Activated T-cell treated with anti-CD3 and anti-CD28 coated beads for 24 hours (primary cell): ENCODE measurements at places on chromosomes 7 and 10.

GRCh38 chr7:22469371-22470143 is 30.4 kb downstream of the STEAP1B start:
- DNase-seq: no peak

GRCh38 chr7:111004310-111004901 is 86.5 kb upstream of the LRRN3 start:
- no peak for DNase-seq

DNA sequence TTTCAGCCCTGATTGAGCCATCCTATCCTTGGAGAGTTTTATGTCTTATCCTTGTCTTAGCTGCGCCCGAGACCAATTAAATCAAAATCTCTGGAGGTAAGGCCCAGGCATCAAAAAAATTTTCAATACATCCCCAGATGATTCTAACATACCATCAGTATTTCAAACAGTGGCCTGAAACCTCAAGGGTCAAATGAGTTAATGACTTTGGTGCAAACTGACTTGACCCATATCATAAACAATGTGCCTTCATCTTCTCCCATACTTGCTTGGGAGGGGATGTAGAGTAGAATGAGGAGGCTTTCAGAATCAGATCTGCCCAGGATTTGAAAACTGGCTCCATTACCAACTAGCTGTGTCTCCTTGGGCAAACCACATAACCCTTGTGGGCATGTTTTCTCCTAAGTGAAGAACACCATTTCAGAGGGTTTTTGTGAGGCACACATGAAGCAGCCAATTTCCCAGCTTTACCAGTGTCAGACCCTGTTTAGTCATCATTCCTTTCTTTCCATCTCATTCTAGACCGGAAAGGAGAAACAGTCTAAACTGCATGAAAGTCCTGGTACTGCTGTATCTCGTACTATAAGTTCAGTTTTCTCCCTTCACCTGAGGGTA is 35.7 kb upstream of the ATXN7L1 start:
- no peak for DNase-seq

DNA sequence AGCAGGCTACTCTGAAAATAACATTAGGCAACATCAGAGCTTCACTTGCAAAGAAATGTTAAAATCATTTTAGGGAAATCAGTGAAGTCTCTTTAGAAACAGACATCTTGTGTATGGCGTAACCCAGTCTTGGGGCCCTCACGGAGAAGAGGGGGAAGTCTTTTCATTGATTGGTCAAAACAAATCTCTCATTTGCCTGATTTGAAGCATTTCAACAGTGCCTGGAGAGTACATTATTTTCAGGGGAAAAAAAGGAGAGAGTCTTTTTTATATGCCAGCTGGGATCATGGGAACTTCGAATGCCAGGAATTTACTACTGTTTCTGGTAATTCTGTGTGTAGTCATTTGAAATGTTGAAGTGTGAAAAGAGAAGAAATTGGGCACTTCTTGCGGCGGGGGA is 471.4 kb downstream of the PLXDC2 start:
- DNase-seq: no peak

DNA sequence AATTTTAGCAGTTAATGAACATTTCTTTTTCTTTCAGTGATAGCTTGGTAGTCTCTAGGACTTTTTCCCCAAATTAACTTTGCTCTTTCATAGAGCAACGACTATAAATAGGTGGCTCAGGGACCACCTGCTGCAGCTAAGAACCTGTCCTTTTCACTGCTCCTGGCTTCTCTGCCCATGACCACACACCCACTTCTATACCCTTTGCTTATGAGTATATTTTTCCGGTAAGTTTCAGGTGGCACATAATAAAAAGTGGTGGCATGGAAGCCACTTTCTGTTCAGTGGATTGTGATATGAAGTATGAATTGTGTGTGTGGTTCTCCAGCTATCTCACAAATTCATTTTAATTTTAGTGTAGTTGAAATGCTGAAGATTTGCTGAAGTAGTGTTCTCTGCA is 1.2 kb downstream of the ING3 start:
- DNase-seq: no peak

- no peak for DNase-seq
Observed at GRCh38 chr7:155192961-155193640, 104.6 kb upstream of the INSIG1 start.

- no peak for DNase-seq
Observed at GRCh38 chr7:86470763-86471162, 172.9 kb upstream of the GRM3 start.

DNA sequence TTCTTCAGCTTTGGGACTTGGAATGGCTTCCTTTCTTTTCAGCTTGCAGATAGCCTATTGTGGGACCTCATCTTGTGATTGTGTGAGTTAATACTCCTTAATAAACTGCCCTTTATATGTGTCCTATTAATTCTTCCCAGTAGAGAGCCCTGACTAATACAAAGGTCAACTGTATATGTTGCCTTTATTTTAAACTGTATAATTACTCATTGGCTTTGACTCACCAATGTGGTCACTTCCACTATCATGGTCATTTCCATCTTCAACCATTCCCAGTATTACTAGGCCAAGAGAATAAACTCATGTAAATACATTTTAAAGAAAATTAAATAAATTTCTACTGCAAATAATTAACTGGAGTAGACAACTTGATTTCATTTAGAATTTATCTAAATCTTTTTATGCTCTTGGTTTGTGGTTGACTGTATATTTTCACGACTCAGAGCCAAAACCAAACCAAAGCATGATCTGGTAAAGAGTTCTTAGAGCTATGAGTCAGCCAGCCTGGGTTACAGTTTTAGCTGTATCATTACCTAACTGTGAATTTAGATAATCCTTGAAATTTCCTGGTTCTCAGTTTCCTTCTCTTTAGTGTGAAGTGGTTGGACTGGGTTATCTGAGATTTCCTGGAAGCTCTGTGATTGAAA is 188.4 kb downstream of the PPP1R3A start:
- DNase-seq: no peak

DNA sequence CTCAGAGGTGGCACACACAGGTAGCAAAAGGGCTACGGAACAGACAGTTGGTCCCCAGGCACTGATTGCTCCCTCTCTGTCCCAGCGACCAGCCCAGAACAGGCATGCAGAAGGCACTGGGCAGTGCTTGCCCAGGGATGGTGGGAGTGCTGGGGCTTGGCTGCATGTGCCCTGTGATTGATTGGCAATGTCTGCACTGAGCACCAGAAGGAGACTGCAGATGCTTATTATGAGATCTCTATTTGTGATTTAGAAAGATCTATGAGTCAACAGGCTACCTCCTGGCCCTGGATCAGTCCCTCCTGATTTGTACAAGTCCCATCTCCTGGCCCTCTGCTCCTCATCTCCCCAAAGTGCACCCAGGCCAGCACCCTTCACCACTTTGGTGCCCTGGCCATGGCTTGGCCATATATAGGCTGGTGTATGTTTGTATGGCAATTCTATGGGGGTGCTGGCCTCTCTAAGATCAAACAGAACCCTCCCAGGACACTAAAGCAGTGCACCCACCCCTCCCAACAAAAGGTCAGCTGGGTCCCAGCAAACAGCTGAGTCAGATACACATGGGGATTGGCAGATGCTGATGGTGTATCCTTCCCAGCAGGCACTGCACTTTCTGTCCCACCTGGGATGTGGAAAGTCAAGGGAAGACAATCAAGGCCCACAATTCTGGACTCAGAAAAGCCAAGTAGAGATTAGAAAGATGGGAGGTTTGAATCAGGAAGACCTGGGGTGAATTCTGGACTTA is 30.9 kb downstream of the CAMK2B start:
- DNase-seq: no peak

DNA sequence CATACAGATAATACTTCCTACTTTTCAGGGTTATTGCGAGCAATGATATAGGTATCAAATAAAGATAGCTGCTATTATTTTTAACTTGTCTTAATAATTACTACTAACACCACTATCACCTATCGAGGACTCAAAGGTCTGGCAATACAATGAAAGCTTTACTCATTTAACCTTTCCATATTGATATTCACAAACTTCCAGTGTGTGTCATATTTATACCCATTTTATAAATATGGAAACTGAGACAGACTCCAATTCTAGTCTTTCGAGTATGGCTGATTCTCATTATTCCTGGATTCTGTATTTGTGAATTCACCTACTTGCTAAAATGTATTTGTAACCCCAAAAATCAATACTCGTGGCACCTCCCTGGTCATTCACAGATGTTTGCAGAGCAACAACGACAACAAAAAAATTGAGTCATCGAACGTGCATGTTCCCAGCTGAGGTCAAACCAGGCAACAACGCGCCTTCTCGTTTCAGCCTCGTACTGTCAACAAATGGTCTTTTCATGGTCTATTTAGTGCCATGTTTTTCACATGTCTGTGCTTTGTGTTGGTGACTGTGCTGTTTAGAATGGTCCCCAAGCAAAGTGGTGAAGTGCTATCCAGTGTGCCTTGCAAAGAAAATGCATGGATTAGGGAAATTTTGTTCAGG is 51.7 kb downstream of the SMURF1 start:
- DNase-seq: no peak

- DNase-seq: no peak
Observed at GRCh38 chr7:79781716-79782115, 328.2 kb upstream of the MAGI2 start.

DNA sequence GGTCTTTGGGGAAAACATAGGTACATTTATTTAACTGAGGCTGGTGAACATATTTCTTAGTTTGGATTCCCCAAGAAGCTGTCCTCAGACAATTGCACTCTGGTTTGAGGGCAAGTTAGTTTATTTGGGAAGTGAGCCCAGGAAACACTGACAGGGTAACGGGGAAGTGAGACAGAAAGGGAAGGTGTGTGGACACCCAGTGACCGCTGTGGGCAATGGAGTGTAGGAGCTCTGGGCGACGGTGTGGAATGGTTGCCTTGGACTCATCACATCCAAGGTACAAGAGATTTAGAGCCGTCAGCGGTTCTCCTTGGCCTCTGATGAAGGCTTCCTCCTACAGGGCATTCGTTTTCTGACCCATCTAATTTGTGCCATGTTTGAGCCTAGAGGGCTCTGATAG is 7.1 kb downstream of the MRC1 start:
- no peak for DNase-seq

- no peak for DNase-seq
Observed at GRCh38 chr7:134744569-134744968, 34.9 kb upstream of the CALD1 start.

DNA sequence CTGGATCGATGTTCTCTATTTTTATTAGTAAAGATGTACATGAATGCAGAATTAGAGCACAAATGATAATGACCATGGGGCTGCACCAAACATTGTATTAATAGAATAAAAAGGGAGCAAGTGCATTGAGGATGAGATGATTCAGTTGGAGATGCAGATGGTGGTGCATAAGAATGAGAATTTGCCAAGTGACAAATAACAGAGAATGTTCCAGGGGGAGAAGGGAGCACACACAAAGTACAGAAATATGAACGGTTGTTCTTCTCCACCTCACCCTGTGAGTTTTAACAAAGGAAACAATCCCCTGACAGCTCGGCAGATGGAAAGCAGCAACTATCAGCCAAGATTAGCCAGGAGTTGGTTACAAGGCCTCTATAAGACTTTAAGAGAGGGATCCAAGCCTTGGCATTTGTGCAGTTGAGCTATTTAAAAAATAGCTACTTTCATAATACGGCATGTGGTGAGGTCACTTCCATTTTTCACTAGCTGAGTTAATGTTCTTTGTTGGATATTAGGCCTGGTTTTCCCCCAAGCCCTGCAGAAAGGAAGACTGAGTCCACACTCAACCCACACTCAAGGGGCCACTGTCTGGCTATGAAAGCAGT is 462.5 kb downstream of the TNS3 start:
- DNase-seq: no peak

- DNase-seq: no peak
Observed at GRCh38 chr10:44862006-44862751, 49.0 kb upstream of the TMEM72 start.

DNA sequence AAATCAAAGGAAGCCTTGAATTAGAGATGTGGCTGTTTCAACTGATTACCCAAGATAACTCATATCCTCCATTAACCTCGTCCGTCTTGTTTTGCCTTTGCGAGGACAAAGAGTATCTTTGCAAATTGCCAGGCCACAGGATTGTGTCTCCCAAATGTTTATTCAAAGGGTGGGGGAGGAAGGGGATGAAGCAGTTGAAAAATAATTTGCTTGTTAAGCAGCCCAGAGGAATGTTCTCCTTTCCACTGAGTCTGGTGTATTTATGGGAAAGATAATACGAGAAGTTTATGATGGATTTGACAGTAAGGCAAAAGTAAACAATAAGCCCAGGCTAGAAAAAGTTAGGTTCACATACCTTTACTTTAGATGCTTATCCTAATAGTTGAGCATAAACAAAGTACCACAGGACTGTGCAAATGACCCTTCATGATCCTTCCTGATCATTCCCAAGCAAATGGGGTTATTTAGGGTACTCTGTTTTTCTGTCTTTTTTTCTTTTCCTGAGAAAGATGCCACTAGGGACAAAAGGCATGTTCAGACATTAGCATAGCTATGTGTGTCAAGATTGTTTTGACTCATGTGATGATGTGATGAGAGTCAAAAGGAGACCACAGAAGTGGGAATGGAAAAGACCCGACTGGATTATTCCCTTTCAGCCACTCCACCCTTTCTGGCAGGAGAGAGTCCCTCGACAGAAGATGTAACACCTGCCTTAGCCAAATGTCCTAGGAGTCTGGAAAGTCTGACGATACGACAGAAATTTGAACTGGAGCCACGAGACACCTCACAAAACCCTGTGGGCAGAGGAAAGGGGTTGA is 243.0 kb upstream of the GLI3 start:
- no peak for DNase-seq
